ENCODE measurements at places on chromosomes 3 and 15.

GRCh38 chr15:60886680-60887079 is 342.4 kb downstream of the RORA start:
- DNase-seq = no peak

GRCh38 chr15:75620841-75621391 is 4.6 kb downstream of the SNUPN start:
- no peak for DNase-seq

GRCh38 chr3:16468336-16469098 is 45.0 kb downstream of the RFTN1 start:
- peak; percentile 60 for DNase-seq

- DNase-seq = no peak
Measured at GRCh38 chr3:120451806-120452205, 1.0 kb upstream of the FSTL1 start.

- no peak for DNase-seq
Measured at GRCh38 chr15:41713047-41713446, 52.8 kb downstream of the MGA start.

DNA sequence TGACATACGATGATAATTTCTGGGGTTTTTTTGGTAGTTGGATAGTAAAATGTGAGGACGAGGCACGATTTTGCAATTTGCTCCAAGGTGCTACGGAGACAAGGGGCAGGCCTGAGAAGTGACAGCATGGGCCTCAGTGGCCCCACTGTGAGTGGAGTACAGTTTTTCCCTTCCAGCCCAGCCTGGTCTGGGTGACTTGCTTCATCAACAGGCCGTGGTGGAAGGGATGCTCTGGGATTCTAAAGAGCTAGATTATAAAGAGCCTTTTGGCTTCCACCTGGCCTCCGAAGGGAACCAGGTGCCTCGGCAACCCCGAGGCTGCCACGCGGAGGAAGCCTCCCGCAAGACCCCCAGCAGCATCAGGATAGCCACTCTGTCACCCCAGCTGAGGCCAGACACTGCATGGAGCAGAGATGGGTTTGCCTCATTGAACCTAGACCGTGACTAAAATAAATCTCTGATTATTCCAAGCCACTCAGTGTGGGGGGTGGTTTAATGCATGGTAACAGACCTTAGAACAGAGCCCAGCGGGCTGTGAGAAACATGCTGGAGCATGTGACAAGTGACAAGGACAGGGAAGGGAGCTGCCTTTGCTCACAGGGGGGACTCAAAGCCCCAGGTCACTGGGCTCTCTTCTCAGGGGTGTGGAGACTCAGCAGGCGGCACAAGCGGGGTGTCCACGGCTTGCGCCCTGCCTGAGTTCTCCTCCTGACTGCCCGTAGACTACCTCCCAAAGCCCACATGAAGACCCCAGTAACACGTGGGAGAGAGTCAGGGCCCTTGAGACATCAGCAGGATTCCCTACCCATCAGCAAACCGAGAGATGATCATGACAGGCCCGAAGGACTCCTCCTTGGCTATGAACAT is 22.6 kb upstream of the SLC41A3 start:
- DNase-seq = no peak

DNA sequence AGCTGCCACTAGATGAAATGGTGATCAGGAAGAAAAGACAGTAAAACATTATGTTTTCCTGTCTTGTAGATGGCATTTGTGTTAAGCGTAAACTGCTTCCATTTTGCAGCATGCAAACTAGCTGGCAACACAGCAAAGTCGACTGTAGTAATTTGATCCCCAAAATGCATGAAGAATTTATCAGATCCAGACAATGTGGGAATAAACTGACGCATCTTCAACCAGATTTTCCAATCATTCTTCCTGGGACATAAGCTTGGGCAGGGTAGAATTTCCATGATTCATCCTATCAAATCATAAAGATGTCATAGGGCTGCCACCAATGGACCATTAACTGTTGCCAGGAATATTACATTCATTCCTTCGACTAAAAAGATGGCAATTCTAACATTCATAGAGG is 260.3 kb downstream of the ERC2 start:
- DNase-seq = no peak

- no peak for DNase-seq
Measured at GRCh38 chr15:41115161-41115651, 874 bp downstream of the INO80 start.

DNA sequence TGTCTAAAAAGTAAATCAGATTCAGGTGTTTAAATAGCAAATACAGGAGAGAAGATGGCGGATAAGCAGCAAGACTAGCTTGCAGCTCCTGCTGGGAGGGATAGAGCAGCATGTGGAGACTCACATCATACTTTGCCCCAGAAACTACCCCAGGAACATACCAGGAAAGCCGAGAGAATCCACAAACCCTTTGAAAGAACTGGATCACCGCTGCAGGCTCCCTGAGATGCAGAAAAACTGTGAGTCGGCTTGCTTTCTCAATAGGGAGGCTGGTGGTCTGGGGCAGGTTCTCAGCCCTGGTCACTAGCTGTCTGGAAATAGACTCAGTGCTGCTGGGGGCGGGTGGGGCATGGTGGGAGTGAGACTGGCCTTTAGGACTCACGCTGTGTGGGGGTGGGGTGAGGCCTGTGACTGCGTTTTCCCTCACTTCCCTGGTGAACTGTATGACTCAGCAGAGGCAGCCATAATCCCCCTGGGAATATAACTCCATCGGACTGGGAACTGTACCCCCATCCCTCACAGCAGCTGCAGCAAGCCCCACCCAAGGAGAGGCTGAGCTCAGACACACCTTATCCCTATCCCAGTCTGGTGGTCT is 142.8 kb downstream of the CNTN6 start:
- DNase-seq = no peak

DNA sequence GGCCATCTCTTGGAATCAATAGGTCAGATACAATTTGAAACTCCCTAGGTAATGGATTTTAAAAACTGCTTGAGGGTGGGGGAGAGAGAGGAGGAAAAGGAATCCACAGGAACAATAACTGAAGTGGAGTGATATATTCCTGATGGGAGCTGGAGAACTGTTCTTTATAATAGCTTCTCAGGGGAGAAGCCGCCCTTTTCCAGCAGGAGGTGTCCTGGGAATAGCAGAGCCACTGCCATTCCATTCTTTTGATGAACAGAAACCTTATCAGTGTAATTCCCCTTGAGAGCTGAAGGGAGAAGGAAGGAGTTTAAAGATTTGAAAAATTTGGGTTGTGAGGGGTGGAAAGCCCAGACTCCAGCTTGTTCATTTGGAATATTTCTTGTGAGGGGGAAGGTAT is 504.9 kb upstream of the DPH6 start:
- DNase-seq = no peak

DNA sequence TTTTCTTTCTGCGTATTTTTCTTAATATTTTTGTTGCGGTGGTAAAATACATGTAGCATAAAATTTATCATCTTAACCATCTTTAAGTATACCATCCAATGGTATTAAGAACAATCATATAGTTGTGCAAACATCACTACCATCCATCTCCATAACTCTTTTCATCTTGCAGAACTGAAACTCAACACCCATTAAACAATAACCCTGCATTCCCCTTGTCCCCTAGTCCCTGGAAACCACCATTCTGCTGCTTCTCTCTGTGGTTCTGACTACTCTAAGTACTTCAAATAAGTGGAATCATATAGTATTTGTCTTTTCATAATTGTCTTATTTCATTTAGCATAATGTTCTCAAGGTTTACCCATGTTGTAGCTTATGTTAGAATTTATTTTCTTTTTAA is 67.3 kb upstream of the EOMES start:
- no peak for DNase-seq

- peak; percentile 90 for DNase-seq
Measured at GRCh38 chr3:135851201-135852081, 114.1 kb upstream of the PPP2R3A start.

DNA sequence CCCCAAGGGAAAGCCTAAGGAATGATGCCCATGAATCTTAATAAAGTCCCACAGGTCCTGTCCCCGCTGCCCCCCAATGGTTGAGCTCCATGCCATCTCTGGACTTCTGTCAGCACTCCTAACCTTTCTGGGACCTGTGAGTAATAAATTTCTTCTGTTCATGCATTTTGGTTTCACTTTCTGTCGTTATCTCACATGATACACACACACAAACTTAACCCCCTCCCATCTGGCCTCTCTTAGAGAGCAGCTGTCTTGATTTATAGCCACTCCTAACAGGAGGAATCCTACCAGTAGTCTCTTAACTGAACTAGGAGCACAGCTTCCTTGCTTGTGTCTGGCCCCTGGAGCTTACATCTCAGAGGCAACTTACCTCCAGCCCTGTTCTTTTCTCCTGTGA is 82.7 kb upstream of the SELENOK start:
- DNase-seq = no peak

DNA sequence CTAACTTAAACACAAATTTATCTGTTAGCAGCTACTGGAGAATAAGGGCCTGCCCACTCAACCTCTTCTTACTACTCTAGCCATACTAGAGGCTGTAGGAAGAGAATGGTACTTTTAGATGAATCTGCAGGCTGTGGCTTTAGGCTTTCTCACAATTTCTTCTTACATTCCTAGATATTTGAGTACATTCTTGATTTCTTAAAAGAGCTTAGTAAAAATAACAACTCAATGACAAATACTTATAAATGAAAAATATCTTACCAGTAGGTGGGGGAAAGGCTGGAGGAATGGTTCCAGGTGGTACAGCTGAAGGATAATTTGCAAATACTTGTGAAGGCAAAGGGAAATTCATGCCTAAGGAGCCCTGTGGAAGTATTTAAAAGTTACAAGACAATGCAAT is 92.9 kb upstream of the GK5 start:
- no peak for DNase-seq

GRCh38 chr3:17315897-17316296 is 426.5 kb downstream of the TBC1D5 start:
- DNase-seq = no peak

- no peak for DNase-seq
Measured at GRCh38 chr3:124570232-124570631, 160.0 kb upstream of the UMPS start.

DNA sequence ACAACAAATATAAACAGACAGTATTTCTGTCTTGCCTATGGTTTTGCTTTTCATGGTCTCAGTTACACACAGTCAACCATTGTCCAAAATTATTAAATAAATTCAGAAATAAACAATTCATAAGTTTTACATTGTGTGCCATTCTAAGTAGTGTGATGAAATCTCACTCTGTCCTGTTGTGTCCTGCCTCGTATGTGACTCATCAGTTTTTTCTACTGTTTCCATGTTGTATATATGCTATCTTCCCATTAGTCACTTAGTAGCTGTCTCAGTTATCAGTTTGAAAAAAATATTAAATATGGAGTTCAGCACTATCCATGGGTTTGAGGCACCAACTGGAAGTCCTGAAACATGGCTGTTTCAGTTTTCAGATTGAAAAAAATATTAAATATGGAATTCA is 282.4 kb upstream of the GRM7 start:
- DNase-seq = no peak

DNA sequence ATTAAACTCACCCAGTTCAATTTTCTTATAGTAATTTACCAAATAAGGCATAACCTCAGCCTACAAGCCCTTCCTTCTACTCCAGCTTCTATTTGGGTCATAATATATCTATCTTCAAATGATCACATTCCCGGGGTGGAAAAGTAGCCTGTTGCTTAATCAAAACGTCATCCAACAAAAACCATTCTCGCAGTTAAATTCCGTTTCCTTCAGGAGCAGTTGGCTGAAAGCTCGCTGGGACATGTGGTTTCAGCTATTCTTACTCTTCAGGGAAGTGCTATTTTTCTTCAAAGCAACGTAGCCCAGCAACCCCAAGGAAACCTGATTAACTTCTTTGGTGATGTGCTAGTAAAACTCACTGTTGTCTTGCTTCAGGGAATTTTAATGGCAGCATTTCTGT is 59.6 kb downstream of the MAGI1 start:
- DNase-seq = no peak

- no peak for DNase-seq
Measured at GRCh38 chr3:44966795-44967278, 9.1 kb downstream of the ZDHHC3 start.

- DNase-seq = no peak
Measured at GRCh38 chr3:138468886-138469285, 34.5 kb downstream of the ESYT3 start.

DNA sequence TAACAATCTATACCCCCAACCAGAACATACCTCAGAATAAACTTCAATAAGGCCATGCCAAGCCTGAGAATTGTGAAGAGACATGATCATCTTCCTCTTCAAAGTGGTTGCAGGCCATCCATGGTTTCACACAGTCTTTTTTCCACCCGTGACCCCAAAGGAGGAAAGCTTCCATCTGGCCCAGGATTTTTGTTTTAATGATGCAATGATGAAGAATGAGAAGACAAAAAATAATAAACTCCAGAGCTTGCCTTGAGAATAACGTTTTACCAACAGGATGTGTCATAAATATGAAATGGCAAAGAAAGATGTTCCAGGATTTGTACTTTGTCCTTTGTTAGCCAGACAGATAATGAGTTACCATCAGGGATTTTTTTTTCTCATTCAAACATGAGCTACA is 201.9 kb downstream of the WNT5A start:
- no peak for DNase-seq

DNA sequence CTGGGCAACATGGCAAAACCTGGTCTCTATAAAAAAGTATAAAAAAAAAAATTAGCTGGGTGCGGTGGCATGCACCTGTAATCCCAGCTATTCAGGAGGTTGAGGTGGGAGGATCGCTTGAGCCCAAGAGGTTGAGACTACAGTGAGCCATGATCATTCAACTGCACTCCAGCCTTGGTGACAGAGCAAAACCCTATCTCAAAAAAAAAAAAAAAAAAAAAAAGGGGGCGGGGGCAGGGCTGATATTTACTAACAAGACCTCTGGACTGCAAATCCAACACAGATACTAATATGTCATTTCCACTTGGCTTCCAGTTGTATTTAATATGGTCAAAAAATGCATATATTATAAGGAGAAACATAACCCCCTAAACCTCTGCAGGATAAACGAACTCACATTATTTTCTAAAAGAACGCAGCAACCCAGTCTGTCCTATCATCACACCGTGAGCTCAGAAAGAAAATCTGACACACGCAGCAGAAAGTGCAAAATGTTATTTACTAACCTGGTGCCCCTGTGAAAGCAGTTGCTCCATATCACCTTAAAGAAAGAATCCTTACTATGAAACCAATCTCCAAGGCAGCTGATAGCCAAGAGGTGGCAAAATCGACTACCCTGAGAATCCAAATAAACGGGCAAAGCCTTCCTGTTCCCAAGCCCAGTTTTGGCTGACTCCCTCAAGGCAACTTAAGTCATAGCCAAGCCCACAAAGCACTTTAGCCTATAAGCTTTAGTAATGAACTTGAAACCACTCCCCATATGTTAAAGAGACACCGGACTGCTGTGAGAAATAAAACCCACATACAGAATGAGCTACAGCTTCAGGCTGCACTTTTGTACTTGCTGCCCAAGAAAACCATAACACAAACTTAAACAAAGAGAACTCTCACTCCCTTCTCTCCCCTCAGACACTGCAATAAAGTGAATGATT is 39.3 kb downstream of the PLD1 start:
- no peak for DNase-seq

DNA sequence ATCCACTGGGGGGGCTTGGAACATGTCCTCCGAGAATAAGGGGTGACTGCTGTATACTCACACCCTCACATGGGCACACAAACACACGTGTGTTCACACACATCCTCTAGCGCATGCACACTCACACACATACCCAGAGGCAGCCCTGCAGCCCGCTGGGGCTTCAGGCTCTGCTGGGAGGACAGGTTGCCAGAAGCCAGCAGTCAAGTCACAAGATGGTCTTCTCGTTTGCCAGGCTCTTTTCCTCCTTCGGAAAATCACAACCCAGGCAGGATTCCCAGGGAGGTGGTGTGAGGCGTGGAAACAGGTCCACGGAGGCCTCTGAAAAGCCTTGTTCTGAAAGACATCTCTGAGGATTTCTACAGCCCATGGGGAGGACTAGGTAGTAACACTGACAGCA is 26.8 kb downstream of the MEGF11 start:
- DNase-seq = no peak

- DNase-seq = no peak
Measured at GRCh38 chr15:58441376-58442070, 9.7 kb downstream of the LIPC start.
